ENCODE measurements at places on chromosomes 12 and 14.

DNA sequence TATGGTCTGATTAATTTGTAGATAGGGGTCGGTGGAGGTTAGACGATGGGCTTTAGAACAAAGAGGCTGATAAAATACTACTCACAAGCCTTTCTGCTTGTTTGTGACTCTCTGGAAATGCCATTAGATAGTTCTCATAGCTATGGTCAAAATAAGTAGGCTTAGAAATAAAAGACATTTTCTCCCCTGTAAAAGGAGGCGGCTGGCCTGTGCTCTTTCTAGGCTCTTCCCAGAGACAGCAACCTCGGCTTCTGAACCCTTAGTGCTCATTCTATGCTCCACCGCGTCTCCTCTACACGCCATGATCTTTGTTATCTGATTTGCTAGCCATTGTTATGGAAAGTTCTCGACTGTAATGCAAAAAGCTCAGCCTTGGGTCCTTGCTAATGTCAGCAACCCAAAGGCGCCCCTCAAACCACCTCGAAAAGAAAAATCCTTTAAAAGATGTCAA lies 64.5 kb downstream of the CRADD start:
- peak; percentile 8 for DNase-seq

DNA sequence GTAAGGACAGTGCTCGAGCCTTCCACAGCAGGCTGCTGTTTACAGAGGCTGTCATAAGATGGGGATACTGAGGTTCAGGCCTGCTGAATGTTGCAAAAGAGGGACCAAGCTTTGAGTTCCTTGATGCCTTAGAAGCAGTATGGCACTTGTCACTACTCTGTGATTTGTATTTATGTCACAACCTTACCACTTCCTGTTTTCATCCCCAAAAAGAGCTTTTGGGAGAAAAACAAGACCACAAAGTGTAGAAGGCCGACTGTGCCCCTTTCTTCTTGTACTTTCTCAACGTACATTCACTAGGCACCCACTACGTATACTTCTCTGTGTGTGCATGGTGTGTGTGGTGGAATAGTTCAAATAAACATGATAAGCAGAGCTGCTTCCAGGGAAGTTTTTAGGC lies 90.1 kb downstream of the DRAM1 start:
- no peak for DNase-seq

DNA sequence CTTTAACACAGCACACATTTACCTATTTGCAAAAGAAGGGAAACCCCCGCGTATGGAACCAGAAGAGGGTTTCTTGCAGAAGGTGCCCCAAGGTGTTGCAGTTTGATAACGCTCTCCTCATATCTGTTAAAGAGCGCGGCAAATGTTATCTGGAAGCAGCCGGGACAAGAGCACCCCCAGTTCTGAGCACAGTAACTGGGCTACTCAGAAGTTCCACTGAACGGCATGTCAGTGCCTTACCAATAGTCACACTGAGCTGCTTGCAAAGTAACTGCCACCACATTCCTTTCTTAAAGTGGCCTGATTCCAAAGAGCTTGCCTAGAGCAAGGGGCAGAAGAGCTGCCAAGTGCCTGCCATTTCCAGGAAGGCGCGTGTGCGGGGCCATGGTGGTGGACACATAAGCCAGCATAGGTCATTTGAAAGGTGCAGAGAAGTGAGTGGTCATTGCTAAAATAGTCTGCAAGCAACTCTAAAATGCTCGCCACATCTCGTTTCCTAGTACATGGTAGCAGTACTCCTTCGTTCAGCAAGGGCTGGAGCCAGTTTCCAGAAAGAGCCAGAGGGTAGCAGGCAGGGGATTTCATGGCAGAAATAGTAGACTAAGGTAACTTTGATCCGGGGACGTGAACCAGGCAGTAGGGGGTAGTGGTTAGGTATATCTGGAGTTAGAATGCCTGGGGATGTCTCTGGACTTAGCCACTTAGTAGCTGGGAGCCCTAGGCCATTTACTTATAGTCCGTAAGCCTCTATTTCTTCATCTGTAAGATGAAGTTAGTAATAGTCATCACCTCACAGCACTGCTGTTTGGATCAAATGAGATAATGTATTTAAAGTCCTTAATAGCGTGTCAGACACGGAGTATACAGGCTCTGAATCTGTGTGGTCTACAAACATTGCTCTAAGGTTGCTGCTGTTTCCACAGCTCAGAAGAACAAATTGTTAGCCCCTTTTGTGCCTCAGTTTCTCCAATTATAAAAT lies 37.6 kb downstream of the SPTB start:
- DNase-seq: no peak

DNA sequence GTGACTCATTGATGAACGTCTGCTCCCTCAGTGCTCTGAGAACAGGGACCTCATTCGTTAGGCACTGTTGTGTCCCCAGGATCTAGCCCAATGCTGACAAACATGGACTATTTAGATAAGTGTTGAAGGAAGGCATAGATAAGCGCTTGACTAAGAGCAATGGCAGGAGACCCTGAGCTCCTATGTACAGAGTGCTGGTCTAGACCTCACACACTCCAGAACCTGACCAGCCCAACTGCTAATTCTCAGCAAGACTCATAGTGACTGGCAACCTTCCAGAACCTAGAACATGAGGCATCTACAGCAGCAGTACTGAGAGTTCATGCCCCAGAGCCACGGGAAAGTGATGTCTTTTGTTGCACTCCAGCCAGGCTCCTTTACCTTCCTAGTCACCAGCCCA lies 69.2 kb downstream of the CRACR2A start:
- DNase-seq: no peak

GRCh38 chr14:92785667-92786426 lies 8.3 kb upstream of the GOLGA5 start:
- DNase-seq: no peak

DNA sequence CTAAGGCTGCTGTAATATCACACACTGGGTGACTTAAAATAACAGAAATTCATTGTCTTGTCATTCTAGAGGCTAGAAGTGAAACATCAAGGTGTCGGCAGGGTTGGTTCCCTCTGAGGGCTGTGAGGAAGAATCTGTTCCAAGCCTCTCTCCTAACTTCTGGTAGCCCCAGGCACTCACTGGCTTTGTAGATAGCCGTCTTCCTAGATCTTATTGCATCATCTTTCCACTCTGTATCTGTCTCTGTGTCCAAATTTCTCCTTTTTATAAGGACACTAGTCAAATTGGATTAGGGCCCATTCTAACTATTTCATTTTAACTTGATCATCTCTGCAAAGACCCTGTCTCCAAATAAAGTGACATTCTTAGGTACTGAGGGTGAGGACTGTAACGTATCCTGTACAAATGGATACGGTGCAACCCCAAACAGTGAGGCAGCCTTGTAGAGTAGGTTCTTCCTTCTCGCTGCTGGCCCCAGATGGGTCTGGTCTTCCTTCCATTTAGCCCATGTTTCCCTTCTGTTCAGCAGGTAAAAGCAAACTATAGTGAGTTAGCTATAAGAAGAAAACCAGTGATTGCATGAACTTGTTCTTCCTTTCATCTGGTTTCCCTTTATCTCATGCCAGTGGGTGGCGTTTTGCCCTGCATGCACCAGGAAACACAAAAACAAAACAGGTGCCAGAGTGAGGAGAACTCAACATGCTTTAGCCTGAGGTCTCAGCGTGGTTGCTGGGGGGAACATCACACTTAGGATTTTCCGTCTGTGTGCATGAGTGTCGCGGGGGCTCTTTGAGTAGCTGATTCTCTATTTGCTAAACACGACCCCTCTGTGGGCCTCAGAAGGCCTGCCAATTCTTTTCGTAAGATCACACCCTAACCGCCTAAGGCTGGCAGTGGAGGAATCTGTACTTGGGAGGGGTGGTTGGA lies 19.5 kb downstream of the TTC9 start:
- no peak for DNase-seq

DNA sequence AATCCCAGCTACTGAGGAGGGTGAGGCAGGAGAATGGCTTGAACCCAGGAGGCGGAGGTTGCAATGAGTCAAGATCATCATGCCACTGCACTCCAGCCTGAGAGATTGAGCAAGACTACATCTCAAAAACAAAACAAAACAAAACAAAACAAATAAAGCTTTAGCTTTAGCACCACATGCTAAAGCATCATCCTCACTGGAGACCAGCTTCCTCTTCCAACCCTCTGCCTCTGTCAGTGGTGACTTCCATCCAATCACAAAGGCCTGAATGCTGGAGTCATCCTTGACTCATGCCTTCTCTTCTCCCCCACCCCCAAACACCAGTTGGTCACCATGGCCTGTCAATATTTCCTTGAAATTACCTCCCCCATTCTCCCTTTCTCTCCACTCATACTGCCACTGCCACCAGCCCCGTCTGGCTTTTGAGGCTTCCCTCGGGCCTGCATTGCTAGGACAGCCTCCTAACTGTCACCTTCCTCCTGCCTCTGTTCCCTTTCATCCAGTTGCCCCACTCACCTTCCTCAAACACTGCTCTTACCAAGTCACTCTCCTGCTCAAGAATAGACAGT lies 1.4 kb downstream of the ZNF385A start:
- no peak for DNase-seq

- no peak for DNase-seq
Measured at GRCh38 chr14:67253076-67253635, 11.9 kb downstream of the PALS1 start.

DNA sequence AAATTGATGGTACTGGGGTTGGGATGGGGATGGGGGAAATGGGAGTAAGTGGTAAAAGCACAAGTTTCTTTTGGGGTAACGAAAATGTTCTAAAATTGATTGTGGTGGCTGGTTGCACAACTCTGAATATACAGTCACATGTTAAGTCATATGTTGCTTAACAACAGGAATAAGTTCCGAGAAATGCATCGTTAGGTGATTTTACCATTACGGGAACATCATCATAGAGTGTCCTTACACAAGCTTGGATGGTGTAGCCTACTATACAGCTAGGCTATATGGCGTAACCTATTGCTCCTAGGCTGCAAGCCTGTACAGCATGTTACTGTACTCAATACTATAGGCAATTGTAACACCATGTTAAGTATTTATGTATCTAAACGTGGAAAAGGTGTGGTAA lies 31.0 kb downstream of the ITGA7 start:
- no peak for DNase-seq

- DNase-seq: no peak
Measured at GRCh38 chr12:109650808-109651207, 62.8 kb upstream of the FAM222A start.

DNA sequence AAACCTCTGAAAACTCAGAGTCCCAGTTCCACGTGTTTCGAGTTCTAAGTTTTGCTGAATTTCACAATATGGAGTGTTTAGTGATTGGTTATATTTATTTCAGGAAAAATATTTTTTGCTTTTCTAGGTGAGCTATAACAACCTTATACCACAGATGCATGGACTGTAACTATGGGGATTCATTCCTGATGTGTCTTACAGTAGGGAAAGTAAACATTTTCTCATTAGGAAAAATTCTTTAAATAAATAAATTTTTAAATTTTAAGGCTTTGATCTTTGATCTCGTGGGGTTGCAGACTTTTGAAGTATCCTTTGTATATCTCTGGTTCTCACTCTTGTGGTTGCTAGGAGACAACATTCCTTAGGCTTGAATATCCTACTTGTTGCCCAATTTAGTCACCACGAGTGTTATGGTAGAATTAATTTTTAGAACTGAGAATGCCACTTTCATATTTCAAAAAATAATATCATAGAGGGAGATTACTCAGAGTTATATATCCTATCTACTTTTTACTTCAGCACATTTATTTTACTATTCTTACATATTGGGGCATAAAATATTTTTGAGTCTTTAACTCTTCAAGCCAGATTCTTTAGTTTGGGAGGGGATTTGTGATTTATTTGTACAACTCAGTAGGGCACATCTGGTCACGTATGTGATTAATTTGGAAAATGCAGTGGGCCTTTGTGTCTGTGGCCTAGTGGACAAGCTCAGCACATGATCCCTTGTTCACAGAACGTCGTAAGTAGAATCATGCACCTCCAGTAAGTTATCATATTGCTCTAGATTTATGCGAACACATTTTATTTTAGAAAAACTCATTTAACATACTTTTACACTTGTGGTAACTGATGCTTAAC lies 224.0 kb downstream of the TTC6 start:
- DNase-seq: no peak

DNA sequence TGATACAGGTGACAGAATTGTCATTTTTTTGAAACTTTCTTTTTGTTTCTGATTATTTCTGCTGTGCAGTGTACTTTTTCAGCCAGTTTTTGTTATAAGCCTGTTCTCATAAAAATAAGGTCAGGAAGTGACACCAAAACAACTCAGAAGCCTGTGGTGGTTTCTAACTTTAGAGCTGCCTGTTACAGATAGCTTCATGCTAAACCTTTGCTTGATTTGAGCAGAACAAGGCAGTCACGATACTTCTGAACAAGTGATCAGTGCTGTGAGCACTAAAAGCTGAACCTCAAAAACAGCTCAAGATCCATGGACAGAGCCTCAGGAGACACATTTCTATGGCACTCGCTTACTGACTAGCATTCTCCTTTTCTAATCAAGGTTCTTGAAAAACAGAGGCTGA lies 82.0 kb downstream of the PRKCH start:
- DNase-seq: no peak

- DNase-seq: no peak
Measured at GRCh38 chr12:22046968-22047390, 961 bp downstream of the CMAS start.

- no peak for DNase-seq
Measured at GRCh38 chr12:501722-502447, 42.1 kb downstream of the B4GALNT3 start.

GRCh38 chr14:49209416-49209815 lies 376.8 kb downstream of the RPS29 start:
- no peak for DNase-seq

GRCh38 chr12:89547101-89547500 lies 21.3 kb upstream of the POC1B start:
- no peak for DNase-seq

DNA sequence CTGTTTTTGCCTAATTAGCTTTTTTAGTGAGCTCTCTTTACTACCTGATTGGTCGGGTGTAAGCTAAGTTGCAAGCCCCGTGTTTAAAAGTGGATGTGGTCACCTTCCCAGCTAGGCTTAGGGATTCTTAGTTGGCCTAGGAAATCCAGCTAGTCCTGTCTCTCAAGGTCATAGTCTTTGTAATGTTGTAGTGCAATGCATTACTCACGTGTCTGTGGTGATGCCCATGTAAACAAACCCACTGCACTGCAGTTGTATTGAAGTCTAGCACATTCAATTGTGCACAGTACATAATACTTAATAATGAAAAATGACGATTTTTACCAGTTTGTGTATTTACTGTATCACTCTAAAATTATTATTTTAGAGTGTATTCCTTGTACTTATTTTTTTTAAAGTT lies 335.5 kb downstream of the NUAK1 start:
- no peak for DNase-seq

DNA sequence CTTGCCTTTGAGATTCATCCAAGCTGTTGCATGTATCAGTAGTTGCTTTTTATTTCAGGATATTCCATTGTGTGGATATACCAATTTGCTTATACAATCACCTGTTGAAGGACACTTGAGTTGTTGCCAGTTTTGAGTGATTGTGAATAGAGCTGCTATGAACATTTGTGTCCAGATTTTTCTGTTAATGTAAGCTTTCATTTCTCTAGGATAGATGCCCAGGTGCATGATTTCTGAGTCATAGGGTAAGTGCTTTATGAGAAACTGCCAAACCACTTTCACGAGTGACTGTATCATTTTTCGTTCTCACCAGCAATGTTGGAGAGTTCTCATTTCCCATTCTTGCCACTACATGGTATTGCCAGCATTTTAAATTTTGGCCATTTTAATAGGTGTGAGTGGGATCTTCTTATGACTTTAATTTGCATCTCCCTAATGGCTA lies 434.6 kb upstream of the RGS6 start:
- peak; percentile 17 for DNase-seq
